ENCODE measurements at places on chromosomes 11 and 22.

DNA sequence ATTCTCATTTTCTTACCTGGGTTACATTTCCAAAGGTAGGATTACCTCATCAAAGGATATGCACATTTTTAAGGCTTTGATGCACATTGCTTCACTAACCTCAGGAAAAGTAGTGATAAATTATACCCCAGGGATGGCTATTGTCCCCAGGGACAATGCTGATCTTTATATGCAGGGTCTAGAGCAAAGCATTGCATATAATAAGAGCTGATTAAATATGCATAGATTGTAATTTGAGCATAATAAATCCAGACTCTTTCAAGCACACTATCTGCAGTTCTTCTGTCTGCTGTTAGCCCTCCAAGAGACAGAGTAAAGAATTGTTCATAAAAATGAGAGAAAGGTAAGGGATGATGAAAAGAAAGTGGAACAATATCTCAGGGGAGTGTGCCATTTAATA lies 57.3 kb upstream of the SYT13 start:
- no peak for DNase-seq

DNA sequence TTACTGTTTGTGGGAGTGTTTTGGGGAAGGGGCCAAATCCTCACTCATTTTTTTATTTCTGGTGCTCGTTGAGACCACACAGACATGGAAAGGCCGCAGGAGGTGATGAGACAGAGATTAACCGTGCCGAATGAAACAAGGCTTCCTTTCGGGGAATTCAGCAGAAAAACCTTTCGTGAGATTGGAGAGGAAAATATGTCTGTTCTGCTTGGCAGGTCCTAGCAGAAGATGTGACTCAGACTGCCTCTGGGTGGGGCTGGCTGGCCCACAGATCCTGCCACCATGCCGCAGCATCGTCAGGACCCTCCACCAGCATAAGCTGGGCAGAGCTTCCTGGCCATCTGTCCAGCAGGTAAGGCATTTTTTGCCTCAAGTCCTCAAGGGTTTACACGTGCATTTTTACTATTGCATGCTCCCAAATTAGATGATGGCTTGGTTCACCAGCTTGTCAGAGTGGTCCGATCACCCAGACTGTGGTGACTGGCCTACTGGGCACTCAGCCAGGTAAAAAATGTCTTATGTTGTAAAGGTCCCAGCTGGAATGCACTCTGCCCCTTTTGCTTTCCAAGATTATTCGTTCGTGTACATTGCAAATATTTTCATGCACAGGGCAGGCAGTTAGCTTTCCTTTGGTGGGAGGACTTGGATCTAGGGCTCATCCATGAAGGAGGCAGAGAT lies 1.5 kb downstream of the DDB2 start:
- DNase-seq: peak; percentile 90

DNA sequence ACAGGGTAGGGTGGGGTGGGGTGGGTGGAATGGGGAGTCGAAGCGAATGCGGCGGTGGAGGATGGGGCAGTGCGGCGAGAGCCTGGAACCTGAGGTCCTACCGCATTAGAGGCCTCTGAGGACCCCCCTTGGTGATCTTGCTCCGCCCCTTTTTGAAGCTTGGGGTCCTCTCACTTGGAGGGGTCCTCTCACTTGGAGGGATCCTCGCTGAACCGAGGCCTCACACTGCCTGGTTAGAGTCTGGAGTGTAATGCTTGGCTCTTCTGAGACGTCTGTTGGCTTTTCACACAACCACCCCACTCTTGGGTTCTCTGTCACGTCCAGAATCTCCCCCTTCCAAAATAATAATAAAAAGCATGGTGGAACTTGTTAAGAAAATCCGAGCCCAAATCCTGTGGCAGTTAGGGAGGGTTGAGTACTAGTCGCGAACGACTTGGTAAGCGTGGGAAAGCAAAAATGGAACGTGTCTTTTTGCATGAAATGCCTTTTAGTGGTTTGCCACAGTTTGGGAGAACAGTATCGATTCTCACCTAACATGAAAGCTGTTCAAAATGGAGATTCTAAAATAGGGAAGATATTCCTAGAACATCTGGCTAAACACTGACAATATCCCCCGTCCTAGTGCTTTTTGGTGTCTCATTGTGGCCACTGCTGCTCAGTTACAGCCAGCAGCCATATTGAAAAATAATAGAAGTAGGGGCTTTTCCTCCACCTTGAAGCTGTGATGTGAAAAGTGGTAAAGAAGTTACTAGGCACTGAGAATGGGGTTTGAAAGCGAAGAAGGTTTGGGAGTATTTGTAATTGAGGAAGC lies 822 bp downstream of the RBX1 start:
- no peak for DNase-seq

GRCh38 chr22:38240734-38241252 lies 32.0 kb downstream of the TMEM184B start:
- peak; percentile 94 for DNase-seq

- no peak for DNase-seq
Measured at GRCh38 chr22:37677493-37677974, 2.1 kb downstream of the LGALS1 start.

- no peak for DNase-seq
Measured at GRCh38 chr22:30169002-30169401, 77.6 kb downstream of the LIF start.

- peak; percentile 94 for DNase-seq
Measured at GRCh38 chr22:32474635-32475467, at the start of gene FBXO7. Gene FBXO7, plus strand, starts transcription at chr22:32474811. Its CDS starts 192 bp downstream, at chr22:32475003.

DNA sequence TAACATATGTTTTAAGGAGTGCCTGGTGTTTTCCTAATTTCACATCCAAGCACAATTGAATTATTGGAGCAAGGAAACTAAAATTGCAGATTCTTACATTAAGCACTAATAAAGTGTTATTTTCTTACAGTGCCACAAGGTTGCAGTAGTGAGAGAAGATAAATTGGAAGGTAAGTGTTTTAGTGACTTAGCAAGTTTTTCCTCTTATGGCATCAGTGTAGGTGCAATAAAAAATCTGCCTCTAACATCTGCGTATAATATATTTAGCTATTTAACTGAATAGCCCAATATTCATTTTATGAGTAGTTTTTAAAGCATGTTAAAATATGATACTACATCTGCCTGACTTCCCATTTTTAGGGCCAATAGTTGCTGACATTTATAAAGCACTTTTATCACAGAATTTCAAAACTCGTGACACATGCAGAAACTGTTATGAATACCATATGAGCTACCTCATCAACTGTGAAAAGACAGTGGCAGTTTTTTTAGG lies 19.0 kb downstream of the POLD3 start:
- peak; percentile 69 for DNase-seq

- DNase-seq: no peak
Measured at GRCh38 chr11:121038648-121039409, 14.9 kb downstream of the TBCEL start.

All from fibroblast of skin of right biceps (primary cell).